ENCODE measurements at places on chromosomes 5 and 9.

DNA sequence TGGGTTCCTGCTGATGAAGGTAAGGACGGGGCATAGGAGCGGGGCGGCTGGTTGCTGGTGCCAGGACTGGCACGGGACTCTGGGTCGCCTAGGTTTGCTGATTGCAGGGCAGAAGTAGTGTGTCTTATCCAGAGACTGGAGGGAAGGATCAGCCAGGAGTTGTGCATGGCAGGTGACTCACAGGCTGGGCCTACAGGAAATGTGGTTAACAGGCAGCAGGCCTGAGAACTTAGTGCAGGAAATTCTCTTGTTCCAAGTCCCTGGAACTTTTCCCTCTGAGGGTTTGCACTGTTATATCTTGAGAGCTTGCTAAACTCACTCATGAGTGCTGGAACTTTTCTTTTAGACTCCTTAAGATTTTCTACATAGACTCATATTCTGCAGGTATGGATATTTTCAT, 95.1 kb downstream of the ANXA2R start:
- no peak for DNase-seq

- DNase-seq = no peak
Observed at GRCh38 chr5:73821003-73821402, 195.0 kb downstream of the ARHGEF28 start.

- DNase-seq = no peak
Observed at GRCh38 chr5:30808996-30809395, 384.5 kb upstream of the CDH6 start.

DNA sequence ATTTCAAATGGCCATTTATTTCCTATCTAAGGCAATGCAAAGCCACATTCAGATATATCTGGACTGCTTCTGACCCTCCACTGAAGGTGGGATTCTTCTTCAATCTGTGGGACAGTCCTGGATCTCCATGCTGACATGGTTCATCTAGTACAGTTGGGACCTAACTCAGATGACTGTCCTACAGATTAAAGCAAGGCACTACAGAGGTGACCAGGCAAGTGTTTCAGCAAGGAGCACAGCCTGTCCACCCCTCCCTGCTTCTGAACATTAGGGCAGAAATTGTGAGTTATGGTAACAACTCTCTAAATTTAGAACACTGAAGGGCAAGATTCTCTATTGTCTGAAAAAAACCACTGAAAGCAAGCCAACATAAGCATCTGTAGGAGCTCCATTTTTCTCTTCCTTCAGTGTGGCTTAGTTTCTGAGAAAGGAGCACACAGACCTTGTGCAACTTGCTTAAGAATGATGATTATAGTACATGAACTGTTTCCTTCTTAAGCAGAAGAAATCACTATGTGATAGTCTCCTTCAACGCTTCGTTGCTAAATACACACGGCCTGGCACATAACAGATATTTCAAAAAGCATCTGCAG, 62.9 kb upstream of the BARX1 start:
- no peak for DNase-seq

DNA sequence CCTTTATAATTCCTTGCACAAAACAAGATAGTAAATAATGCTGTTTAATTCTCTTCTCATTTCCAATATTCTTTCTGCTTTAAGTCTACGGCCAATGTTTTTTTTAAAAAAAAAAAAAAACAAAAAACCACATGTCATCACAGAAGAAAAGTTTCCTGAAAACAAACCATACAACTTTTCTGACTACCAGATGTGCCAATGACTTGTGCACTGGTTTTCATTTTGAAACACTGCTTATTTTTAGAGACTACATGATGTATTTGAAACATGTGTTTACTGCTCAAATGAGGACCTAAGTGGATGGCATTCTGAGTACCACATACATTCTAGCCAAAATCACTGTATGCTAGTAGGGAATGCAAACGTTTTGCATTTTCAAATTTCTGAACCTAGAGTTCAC, 167.9 kb downstream of the GLIS3 start:
- no peak for DNase-seq

DNA sequence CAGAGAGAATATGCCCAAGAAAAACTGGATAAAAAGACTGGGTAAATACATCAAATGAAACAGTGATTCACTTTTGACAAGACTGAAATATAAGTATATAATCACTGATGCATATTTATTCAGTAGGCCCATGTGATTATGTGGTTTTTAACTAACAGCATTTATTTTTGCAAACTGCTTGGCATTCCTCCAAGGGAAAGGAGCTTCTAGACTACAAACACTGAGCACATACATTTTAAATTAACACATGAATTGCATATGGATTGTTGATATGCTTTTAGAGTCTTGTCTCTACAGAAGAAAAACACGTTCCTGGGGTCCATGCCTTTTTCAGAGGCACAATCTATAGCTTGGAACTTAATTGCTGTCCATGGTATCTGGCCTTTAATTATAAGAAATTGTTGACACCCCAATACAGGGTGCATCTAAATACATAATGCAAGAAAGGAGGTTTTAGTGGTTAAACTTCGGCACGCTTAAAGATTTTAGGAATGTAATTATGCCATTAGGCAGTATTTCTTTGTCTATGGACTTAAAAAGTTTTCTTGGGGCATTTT, 6.9 kb upstream of the MEIKIN start:
- DNase-seq = no peak

- peak; percentile 57 for DNase-seq
Observed at GRCh38 chr9:123326662-123327093, 29.3 kb upstream of the CRB2 start.

GRCh38 chr5:28766565-28767158, 1728.3 kb upstream of the CDH9 start:
- DNase-seq = no peak

- DNase-seq = no peak
Observed at GRCh38 chr5:150343994-150344631, 13.4 kb upstream of the TCOF1 start.

DNA sequence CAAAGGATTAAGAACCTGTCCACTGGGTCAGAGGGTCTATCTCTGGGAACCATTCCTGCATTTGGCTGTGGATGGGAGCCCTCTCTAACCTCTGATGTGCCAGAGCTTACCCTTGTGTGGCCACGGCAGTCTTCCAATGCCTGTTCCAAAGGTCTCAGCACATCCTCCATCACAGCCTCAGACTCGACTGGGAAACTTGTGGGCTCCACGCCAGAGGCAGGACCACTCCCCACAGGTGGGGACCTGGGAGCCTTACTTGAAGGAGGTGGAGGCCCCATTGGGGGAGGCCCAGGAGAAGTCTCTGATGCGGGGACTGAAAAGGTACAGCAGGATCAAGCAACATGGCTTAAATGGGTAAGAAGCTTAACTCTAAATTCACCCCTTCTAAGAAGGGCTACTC, 4.4 kb downstream of the EIF4EBP3 start:
- no peak for DNase-seq

DNA sequence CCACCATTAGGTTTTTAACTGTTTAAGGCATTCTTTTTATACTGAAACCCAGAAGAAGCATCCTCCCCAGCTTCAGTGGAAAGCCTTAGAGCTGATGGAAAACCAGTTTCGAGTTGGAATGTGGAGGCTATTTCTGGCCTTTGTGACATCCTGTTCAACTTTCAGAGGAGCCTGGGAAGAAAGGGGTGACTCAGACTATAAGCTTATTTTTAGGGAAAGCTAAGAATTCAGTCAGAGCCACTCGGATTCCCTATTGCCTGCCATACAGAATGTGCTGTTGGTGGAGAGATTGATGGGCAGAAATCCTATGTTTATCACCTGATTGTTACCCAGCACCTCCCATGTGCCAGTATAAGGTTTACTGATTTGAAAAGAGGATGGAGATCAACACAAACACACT, 19.8 kb downstream of the PALM2AKAP2 start:
- no peak for DNase-seq

- DNase-seq = no peak
Observed at GRCh38 chr9:90943341-90943740, 141.7 kb downstream of the SYK start.

GRCh38 chr5:52504584-52505240, 283.0 kb upstream of the ITGA1 start:
- DNase-seq = no peak

DNA sequence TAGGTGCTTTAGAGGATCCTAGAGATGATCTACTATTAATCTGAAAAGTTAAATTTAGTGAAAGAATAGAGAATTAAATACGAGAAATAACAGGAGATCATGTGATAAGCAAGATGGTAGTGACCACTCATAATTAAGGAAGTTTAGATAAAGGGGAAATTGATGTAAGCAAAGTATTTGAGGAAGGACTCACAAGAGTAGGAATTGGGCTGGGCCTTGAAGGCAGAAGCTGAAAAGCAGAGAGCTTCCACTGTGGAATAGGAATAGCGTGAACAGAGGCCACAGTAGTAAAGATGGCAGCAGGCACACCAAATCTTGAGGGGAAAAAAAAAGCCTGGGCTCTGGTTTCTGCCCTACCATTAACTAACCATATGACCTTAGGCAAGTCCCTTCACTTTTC, 38.0 kb downstream of the KIF24 start:
- DNase-seq = no peak

DNA sequence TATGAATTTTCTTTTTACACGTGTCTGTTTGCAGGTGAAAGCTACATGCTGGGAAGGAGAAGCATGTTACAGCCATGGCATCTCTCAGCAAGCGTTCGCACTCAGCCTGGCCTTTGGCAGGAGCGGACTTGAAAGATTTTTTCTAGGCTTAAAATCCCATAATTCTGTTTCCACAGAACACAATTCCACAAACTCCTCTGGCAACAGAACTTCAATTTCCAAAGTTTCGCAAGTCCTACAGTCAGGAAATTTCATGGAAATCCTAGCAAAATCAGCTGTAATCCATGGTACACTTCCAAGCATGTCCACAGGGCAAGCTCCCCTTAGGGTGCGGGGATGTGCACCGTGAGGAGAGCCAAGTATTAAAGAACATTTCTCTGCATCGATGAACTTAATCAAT, 35.9 kb downstream of the SUB1 start:
- no peak for DNase-seq

GRCh38 chr9:134852906-134853654, 27.5 kb upstream of the FCN2 start:
- DNase-seq = no peak

DNA sequence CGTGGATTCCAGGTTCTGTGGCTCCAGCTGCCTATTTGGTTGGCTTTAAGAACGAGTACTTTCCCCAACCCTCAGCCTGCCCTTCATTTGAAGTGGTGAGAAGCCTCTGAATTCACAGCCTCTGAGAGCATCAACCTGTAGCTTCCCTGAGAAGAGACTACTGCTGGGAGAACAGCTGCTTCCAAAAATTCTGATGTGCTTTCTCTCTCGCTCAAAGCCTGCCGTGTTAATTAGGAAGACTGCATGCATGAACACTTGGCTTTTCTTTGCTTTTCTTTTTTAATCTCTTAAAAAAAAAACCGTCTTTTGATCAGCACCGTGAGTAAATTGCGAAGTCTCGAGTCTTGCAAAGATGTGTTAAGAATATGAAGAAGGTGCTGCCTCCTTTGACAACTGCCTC, 153.4 kb upstream of the MAP1B start:
- no peak for DNase-seq

GRCh38 chr5:50927953-50928352, 261.5 kb downstream of the PARP8 start:
- DNase-seq = no peak

DNA sequence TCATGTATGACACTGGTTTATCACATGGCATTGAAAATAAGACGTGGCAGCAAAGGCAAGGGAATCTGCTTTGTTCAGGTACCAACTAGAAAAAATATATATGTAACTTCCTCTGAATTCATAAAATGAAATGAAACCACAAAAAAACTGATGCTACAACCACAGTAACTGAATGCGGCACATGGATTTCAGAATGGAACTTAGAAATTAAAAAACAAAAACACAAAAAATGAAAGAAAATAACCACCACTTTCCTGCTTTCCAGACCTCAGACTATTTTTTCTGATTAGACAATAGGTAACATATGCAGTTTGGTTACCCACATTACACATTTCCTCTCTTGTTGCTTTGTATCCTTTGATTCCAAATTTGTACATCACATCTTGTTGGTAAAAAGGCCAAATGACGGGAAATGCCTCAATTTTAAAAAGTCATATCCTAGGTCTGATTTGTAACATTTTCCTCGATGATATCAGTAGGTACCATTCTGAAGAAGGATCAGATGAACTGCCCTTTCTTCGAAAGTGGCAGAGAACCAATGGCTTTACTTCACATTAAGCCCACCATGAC, 18.1 kb upstream of the PDCL start:
- no peak for DNase-seq

GRCh38 chr5:150166650-150167511, at the start of gene CDX1:
CDX1 (plus strand) TSS chr5:150166778; CDS start chr5:150166877, 99 bp downstream.
- DNase-seq = peak; percentile 62
